ENCODE measurements at places on chromosomes 2 and 18. TPM values are rescaled to one million over a fixed set of nuclear protein-coding genes. Genes with fewer than 3 reads are reported as not detected.

DNA sequence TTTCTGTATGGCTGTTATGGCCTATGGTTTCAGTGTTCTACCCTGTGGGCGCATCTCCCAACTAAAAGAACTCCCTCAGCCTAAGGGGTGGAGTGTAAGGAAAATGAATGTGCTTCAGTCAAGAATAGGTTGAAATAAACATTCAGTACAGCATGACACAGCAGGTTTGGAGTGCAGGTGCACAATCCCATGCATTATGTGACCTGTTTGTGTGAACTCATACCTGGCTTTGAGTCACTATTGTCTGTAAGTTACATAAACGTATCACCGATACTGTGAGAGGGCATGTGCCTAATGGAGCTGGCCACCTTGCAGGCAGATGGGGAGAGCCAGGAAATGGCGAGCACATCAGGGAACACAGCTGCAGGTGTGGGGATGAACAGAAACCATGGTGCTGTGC is 216.0 kb downstream of the DSEL start:
- no peak for DNase-seq

- DNase-seq = no peak
Observed at GRCh38 chr18:76285866-76286265, 209.2 kb downstream of the ZNF516 start.

GRCh38 chr2:118657466-118657865 is 190.0 kb downstream of the EN1 start:
- DNase-seq = no peak

Gene CCDC74A
- total RNA-seq = 0.96 TPM

- DNase-seq = no peak
Observed at GRCh38 chr2:158723921-158724802, 71.0 kb upstream of the DAPL1 start.

DNA sequence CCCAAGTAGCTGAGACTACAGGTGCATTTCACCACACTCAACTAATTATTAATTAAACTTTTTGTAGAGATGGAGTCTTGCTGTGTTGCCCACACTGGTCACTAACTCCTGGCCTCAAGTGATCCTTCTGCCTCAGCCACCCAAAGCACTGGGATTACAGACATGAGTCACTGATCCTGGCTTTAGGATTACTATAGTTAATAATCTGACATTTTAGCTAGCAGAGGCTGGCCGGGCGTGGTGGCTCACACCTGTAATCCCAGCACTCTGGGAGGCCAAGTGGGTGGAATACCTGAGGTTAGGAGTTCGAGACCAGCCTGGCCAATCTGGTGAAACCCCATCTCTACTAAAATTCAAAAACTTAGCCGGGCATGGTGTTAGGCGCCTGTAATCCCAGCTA is 39.5 kb downstream of the USP34 start:
- DNase-seq = no peak

Gene CCDC85A
- total RNA-seq = 7.6 TPM

Gene SPATA3
- not detected for total RNA-seq

Gene FHOD3
- total RNA-seq = 5.4 TPM

Gene RAB1A
- total RNA-seq = 216 TPM

GRCh38 chr2:190809139-190809764 is 71.4 kb upstream of the GLS start:
- DNase-seq = no peak

DNA sequence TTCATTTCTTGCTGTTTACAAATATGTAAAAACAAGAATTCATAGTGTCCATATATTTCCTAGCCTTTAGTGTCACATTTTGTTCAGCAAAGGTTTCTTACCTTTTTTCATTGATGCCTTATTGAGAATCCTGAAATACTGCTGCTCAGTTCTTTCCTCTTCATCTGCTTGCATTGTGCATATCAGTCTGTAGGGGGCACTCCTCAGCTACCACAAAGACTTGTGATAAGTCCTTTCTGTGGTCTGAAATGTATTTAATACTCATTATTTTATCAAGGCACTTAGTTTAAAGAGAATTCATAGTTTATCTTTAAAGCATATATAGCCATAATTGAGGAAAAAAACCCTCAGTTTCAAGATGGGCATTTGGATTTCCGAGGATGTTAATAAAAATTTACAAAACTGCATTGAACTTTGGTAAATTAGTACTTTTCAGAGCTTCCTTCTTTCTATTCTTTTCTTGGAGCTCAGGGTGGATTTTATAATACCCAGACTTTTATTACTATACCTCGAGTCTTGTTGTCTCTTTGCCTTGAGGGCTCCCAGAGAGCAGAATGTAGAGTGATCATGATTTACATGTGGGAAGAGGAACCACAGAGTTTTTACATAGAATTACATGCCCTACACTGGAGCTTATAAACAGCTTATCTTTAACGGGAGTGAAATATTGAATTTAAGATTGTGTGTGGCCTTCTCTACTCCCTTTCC is 570.1 kb downstream of the PLCL1 start:
- no peak for DNase-seq

- DNase-seq = no peak
Observed at GRCh38 chr2:108591163-108591562, 56.9 kb downstream of the LIMS1 start.

GRCh38 chr2:226581661-226582060 is 218.0 kb downstream of the IRS1 start:
- no peak for DNase-seq

Gene VPS54
- total RNA-seq = 22.2 TPM

Gene LHCGR
- total RNA-seq = 1.7 TPM

Gene ALPI
- total RNA-seq = 0.71 TPM

Gene MITD1
- total RNA-seq = 18.0 TPM
